Thyroid gland (tissue), 4 donors: ENCODE measurements at places on chromosomes 7 and 10. TPM values are rescaled to one million over a fixed set of nuclear protein-coding genes. Genes with fewer than 3 reads are reported as not detected.
A peak's percentile ranks its signal among the peaks of the same experiment; 100 is the strongest.

GRCh38 chr7:80054356-80054755, 80.3 kb upstream of the GNAI1 start:
- no peak for DNase-seq

- DNase-seq, result peak; percentile 78
Observed at GRCh38 chr10:47047577-47048525, 136.6 kb downstream of the PTPN20 start.

- no peak for DNase-seq
Observed at GRCh38 chr10:690372-691161, 1.1 kb upstream of the DIP2C start.

DNA sequence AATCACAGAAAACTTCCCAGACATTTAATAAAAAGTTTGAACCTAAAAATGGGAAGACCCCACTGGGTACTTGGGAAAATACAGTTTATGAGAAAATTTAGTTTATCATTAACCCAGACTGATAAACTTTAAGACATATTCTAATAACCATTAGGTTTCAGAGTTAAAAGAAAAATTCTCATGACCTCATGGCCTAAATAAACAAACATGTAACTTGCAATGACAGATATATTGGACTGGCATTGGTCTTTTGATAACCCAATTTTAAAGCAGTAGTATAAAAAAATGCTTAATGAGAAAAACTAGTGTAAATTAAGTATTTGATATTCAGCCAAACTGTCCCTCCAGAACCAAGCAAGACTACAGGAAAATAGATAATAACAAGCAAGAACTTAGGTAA, 67.0 kb upstream of the ZNF804B start:
- no peak for DNase-seq

- DNase-seq, result no peak
Observed at GRCh38 chr7:84264396-84264795, 69.8 kb upstream of the SEMA3A start.

DNA sequence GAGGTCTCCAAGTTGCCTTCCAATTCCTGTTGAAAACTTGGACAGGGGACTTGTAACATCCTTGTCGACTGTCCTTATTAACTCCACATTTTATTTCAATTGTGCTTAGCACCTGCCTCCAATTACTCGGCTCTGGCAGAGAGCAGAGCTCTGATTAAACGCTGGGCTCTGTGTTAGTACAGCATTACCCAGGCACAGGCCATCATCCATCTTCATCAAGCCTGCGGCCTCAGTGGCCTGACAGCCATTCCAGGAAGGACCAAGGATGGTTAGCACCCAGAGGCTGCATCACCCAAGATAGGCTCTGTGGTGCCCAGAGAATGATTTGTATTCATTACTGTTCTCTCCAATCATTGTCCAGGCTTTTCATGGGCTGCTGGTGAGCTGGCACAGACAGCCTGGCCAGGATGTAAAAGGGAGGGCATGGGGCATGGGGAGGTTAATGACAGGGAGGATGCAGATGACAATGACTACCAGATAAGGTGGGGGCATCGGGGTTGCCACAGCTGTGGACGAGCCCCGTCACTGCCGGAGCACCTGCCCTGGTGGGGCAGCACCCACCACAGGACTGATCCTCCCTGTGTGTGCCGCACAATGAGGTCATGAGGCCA, 123.3 kb downstream of the PTPN20 start:
- no peak for DNase-seq

DNA sequence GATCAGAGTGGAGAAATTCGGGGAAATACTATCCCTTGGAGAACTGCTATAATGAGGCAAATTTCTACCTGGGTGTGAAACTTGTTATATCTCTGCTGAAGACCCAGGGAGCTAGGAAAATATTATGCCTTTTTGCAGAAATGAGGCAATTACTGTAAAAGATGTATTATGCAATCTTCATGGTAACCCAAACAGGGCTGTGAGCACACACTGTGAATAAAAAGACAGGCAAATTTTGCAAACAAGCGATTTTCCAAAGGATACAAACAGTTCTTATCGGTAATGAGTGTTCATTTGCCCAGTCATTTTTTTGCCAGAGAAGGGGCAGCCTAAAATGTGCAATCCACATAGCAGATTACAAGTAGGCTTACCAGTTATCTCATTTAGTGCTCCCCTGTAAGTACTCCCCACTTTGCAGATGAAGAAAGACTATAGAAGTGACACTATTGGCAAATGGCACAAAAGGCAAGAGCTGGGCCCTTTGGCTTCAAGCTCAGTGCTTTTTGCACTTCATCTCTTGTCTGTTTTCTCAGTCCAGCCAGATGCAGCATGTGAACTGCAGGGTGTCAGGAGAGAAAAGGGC, 205.8 kb downstream of the HECW1 start:
- DNase-seq, result no peak

- no peak for DNase-seq
Observed at GRCh38 chr10:62839590-62839989, 23.4 kb upstream of the EGR2 start.

GRCh38 chr7:74017125-74017524, 10.8 kb upstream of the ELN start:
- no peak for DNase-seq

DNA sequence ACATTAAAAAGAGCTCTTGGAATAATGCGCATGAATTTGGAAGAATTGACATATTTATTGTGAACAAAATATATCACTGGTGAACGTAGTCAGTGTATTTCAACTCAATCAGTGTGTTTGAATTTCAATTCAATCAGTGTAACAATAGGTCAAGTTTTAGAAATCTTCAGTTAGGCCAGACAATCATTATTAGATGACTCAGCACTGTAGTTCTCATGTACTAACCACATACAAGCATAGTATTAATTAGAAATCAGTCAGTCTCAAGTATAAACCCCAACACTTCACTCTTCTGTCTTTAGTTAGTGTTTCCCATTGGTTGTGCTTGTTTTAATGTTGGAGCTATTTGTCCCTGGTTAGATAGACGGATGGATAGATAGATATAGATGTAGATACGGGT, 1247.9 kb downstream of the NXPH1 start:
- DNase-seq, result no peak

DNA sequence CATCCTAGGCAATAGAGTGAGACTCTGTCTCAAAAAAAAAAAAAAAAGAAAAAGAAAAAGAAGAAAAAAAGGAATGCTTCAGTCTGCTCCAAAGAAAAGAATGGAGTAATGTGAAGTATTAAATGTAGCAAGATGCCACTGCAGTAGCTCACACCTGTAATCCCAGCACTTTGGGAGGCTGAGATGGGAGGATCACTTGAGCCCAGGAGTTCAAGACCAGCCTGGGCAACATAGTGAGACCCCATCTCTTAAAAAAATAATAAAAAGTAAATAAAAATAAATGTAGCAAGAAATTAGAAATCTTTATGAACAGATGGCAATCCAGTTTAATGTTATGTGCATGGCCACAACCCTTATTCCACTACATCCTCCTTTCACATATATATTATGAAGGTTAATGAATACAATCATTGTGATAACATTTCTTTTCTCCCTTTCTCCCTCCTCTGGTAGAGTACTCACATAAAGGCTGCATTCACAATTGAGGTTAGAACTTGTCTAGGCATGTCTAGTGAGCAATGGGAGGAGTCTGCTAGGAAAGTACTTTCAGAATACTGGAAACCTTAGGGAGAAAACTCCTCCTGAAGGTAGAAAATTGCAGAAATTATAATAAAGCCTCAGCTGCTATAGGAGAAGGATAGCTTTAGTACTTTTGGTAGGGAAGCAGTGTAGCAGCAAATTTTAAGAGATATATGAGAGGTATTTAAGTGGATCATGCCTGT, 20.4 kb downstream of the KLLN start:
- DNase-seq, result no peak

DNA sequence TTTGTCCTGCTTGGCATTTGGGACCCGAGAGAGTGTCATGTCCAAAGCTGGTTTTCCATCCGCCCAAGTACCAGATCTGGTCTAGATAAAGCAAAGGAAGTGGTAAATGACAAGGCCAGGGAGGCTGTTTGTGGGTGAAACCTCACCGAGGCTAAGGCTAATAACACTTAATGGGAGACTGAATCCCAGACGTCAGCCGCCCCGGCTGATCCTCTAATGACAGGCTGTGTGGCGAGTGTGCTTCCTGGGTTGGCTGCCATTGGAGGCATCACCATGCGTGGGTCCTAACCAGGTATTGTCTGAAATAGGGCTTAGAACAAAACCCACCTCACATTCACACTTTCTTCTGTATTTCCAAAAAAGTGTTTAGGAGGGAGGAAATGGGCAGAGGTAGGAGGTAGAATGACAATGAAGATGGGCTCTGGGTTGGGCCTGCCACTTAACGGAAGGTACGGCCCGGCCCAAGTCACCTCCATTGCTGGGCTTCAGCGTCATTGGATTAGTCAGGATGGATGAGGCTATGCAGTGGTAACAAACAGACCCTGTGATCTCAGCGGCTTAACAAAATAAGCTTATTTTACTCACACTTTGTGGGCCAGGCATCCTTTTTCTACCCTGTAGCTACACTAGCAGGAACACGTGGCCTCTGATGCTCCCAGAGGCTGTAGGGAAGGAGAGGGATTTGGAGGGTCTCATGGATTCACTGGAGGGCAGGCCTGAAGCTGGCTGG, 59.7 kb downstream of the PROSER2 start:
- no peak for DNase-seq

DNA sequence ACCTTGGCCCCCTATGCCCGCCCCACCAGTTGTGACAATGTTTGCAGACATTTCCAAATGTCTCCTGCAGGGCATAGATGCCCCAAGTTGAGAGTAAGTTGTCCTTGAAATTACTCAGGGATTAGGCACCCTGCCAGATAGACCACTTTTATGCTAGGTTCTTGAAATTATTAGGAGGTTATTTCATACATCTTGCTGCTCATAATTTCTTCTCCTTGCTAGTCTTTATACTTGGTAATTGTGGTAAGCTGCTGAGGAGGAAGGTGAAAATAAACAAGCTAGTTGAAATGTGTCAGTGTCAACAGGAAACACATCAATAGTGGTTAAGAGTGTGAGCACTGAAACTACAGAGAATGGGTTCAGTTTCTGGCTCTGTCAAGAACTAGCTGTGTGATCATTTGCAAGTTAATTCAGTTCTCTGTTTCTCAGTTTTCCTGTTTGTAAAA, 63.7 kb upstream of the AOAH start:
- DNase-seq, result no peak

- DNase-seq, result no peak
Observed at GRCh38 chr10:110534571-110534970, 32.9 kb upstream of the SMC3 start.

DNA sequence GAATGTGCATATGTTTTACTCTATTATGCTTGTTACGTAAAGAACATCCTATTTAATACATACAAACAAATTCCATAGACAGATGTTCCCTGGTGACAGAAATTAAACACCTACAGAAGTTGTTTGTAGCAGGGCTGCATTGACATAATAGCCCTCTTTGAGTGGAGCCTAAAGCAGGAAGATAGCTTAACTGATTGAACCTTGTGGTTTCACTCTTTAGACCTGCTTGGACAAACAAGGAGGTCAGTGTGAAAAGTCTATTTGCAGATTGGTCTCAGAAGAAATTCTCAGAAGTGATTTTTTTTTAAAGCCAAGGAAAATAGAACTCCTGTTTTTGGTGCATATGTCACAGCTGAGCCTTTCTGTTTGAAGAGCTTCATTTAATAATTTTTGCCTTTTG, 121.3 kb downstream of the PPP1R9A start:
- DNase-seq, result no peak

SUN3 gene
- total RNA-seq, result not detected

CALU gene
- 138 TPM for total RNA-seq

GTPBP10 gene
- 25.0 TPM for total RNA-seq

NET1 gene
- 50.9 TPM for total RNA-seq

TAS2R41 gene
- total RNA-seq, result not detected

PRSS37 gene
- total RNA-seq, result not detected

RPP30 gene
- 35.2 TPM for total RNA-seq
